SK-MEL-5 (cell line): ENCODE measurements at places on chromosomes 6 and 20. TPM values are rescaled to one million over a fixed set of nuclear protein-coding genes. Genes with fewer than 3 reads are reported as not detected.
A peak's percentile ranks its signal among the peaks of the same experiment; 100 is the strongest.

DNA sequence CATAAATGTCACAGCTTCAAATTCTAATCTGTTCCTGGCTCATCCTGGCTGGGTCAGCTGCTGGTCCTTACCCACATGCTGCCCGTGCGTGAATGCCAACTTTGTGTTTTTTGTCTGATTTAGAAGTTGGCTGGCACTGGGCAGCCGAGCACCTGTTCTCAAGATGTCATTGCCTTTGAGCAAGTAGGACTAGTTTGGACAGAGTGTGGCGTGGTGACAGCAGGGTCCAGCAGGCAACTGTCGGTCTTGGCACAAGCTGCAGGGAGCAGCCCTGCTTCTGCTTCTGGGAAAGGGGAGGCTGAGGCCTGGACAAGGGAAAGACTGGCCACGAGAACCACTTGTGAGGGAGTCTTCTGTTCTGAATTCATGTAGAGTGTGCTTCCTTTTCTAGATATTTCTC lies 26.4 kb upstream of the ADRM1 start:
- no peak for DNase-seq

GRCh38 chr6:3026791-3027626 lies 27.3 kb downstream of the NQO2 start:
- DNase-seq = no peak

Gene CDH26
- 0.27 and 0.45 TPM in 2 replicates for total RNA-seq

DNA sequence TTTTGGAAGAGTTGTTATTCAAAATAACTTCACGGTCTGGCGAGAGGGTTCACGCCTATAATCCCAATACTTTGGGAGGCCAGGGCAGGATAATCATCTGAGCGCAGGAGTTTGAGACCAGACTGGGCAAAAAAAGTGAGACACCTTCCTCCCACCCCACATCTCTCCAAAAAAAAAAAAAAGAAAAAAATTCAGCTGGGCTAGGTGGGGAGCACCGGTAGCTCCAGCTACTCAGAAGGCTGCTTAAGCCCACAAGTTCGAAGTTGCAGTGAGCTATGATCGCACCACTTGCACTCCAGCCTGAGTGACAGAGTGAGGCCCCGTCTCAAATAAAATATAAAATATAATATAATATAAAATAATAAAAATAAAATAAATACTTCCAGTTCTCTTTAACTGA lies 10.4 kb downstream of the OR2B2 start:
- peak; percentile 34 for DNase-seq

Gene RRAGD
- 145 and 165 TPM in 2 replicates for total RNA-seq

Gene CDSN
- not detected in 2 replicates for total RNA-seq

Gene SFT2D1
- 46.3 and 49.9 TPM in 2 replicates for total RNA-seq

- no peak for DNase-seq
Measured at GRCh38 chr20:63966944-63967322, 2.8 kb downstream of the ZNF512B start.

- DNase-seq = no peak
Measured at GRCh38 chr6:106739387-106739786, 110.0 kb downstream of the QRSL1 start.

Gene RNF39
- not detected in 2 replicates for total RNA-seq

DNA sequence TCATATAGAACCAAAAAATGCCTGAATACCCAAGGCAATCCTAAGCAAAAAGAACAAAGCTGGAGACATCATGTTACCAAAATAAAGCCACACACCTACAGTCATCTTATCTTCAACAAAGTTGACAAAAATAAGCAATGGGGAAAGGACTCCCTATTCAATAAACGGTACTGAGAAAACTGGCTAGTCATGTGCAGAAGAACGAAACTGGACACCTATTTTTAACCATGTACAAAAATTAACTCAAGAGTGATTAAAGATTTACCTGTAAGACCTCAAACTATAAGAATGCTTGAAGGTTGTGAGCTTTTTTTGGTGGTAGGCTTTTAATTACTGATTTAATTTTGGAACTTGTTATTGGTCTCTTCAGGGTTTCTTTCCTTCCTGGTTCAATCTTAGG lies 236.0 kb upstream of the DEFB112 start:
- no peak for DNase-seq
